ENCODE measurements at places on chromosomes 2 and 18. TPM values are rescaled to one million over a fixed set of nuclear protein-coding genes. Genes with fewer than 3 reads are reported as not detected.

DNA sequence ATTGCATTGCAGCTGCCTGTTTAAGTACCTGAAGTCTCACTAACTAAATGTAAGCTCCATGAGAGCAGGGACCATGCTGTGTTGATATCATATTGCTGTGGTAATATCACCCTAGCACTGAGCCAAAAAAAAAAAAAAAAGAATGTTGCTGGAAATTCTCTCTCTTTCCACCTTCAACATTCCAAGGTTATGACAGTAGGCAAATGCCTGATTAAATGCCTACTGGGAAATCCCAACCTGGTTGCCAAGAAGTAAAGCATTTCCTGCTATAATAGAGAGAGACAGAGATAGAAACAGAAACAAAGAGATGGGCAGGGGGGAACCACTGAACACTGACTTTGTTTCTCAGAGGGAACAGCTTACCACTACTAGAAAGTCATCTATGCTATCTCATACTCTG is 1604.2 kb downstream of the LRP1B start:
- DNase-seq: peak; percentile 61

Gene CCL20
- 0.88 TPM for total RNA-seq

DNA sequence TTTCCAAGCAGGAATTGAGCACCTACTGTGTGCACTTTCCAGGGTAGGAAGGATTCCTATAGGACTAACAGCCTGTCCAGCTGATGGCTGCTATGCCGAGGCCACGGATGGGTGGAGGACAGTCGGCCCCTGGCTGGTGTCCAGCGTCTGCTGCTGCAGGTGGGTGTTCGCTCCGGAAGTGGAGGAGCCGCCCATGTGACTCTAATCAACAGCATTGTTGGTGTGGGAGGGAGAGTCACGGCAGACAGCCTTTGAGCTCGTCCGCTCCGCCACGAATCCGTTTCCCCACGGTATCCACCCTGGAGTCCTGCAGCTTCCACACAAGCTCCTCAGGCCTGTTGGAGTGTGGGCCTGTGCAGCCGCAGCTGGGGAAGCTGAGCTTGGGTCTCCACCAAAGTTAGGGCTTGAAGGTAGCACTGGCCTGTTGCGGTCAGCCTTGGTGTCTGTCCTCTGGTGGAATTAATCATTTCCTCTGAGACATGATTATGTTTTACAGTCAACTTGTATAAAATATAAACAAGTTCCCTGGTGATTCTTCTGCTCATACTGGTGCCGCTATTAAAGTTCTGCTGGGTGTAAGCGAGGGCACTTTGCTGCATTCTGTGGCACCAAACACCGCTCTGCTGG is 185.9 kb upstream of the TPO start:
- no peak for DNase-seq

- DNase-seq: no peak
Measured at GRCh38 chr18:2466978-2467377, 104.3 kb downstream of the METTL4 start.

DNA sequence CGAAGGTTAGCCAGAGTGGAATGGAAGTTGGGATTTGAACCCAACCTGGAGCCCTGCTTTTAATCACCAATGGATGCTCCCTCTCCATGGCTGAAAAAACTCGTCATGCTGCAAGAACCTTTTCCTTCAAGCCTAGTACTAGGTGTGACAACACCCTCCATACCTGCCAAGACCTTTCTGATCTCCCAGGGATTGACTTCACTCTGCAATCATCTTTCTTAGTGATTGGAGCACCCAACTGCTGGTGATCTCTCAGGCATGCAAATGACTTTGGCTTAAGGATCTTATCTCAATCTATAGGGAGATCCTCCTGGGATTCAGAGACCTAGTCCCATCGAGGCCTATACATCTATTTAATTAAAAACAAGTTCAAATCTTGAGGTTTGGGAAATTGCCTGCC is 23.5 kb upstream of the ITGB6 start:
- no peak for DNase-seq

DNA sequence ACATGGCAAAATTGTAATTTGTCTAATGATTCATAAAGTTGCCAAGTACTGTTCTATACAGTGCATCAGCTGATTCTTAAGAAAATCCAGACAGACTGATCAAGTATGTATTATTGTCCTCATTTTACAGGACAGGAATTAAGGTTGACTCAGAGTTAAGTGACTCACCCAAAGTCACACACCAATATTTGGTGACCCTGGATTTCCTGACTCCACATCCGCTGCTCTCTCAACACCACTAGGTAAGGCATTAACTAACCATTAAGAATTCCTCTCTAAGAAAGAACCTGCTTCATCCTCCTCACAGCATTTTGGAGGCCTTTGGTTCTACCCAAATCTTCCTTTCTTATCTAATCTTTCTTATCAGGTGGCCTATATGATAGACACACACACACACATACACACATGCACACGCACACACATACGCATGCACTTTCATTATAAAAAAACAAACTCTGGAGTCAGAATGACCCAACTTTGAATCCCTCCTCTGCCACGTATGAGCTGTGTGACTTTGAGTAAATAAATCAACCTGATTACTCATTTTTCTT is 150.8 kb downstream of the ANKRD44 start:
- no peak for DNase-seq

Gene HOXD13
- total RNA-seq: not detected

GRCh38 chr2:63438181-63438580 is 150.1 kb downstream of the WDPCP start:
- DNase-seq: no peak

DNA sequence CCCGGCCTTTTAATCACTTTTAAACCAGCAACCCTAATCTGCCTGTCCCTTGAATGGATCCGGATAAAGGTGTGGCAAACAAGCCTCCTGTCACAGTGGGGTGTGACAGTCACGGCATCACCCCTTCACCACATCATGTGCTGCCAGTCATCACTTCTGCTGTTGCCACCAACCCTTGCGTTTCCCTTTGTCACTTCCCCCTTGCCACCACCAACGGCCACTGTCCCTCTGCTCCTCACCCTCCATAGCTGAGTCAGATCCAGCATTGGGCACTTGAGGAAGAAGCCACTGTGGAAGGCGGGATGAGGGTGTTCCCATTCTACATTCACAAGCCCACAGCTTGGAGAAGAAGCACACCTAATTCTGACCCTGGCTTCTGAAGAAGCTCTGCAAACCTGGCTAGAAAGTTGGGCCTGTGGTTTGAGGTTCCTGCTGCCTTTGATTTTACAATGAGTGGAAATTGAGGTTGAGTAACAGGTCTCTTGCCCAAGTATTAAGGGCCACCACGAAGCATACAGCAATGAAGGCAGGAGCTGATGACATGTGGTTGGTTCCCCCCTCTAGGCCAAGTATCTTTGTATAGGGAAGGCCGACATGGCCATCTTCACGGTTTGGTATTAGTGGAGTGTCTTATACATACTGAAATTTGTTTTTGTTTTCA is 22.9 kb upstream of the DARS1 start:
- DNase-seq: no peak

- no peak for DNase-seq
Measured at GRCh38 chr2:181275643-181276070, 181.5 kb upstream of the ITGA4 start.

DNA sequence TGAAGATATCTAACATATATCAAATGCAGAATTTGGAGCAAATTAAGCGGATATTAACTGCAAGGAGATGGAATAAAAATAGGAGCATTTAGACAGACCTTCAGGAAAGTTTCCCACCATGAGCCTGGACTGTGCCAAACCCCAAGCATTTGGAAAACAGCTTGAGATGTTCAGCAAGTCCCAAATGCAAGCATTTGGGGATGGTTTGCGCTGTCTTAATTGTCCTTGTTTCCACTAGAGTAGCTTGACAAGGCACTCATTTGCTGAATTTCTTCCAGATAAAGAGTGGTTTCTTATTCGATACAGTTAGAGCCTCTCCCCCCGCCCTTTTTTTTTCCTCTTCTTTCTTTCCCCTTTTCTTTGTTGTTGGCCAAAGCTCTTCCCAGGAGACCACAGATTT is 77.1 kb upstream of the CDC42EP3 start:
- no peak for DNase-seq

- peak; percentile 31 for DNase-seq
Measured at GRCh38 chr2:219836647-219837177, 209.3 kb downstream of the SLC4A3 start.

Gene ST8SIA5
- total RNA-seq: not detected

DNA sequence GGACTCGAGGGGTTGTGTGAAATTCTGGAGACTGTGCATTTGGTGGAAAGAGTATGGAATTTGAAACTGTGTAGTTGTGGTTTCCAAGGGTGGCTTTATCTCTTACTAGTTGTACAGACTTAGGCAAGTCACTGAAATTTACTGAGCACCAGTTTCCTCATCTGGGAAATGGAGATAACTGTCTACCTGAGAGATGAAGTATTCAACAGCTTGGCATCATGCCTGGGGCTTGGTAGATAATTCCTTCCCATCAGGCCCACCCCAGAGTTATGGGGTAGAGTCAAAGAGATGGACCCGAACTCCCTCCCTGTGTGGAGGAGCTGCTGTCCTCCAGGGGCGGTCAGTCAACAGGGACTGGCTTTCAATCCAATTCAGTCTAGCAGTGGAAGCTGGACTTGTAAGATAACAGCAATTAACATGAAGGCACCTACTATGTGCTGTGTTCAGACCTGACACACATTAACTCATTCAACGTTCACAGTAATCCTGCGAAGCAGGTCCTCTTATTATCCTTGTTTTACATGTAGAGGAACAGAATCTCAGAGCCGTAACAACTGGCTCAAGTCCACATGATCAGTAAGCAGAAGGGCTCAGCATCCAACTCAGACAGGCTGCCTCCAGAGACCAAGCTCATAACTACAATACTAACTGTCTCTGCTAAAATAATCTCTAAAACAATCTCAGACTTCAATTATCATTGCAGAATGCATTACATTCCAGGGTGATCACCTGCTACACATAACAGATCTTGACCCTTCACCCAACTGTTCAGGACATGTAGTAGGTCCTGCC is 432.1 kb downstream of the LPIN1 start:
- DNase-seq: no peak

DNA sequence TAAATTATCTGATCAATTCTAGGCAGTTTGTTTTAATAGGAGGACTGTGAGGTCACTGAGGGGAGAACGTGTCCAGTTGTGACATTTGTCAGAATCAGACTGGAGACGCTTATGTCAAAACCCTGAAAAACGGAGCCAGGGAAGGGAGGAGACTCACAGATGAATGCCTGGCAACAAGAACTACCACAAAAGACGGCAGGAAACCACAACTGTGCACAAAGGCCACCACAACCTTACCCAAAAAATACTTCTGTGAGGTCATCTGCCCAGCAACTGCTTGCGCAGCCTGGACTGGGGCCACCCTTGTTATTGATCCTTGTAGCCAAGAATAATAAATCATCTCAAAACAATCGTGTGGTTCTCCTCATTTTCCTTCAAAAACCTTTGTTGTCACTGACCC is 173.0 kb upstream of the ALKAL2 start:
- peak; percentile 9 for DNase-seq

DNA sequence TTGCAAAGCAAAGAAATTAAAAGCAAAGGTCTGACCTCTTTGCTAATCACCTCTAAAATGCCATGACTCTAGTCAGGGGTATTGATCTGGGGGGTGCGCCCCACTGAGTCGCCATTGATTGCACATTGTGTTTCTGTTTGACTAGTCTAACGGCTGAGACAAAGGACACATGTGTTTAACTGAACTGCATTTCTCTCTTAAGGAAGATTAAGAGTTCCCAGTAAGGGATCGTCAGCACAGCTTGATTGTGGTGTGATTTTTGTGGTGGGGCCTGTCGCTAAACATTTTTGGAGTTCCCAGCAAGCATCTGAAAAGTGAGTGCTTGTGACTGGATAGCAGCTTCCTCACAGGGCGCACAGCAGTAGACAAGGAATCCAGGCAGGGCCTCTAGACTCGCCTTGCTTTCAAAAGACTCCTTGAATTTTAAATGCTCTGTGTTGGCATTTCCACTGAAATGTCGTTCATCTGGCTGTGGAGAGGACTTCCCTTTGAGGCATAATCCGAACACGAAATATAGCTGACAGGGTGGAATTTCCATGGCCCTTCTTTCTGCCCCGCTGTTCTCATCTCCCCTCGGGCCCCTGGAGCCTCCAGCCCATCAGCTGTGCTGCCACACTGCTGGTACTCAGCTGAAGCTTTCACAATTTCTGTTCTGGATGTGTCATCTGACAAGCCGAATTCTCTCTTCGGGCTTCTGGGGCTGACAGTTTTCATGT is 126.3 kb downstream of the FAM168B start:
- no peak for DNase-seq

DNA sequence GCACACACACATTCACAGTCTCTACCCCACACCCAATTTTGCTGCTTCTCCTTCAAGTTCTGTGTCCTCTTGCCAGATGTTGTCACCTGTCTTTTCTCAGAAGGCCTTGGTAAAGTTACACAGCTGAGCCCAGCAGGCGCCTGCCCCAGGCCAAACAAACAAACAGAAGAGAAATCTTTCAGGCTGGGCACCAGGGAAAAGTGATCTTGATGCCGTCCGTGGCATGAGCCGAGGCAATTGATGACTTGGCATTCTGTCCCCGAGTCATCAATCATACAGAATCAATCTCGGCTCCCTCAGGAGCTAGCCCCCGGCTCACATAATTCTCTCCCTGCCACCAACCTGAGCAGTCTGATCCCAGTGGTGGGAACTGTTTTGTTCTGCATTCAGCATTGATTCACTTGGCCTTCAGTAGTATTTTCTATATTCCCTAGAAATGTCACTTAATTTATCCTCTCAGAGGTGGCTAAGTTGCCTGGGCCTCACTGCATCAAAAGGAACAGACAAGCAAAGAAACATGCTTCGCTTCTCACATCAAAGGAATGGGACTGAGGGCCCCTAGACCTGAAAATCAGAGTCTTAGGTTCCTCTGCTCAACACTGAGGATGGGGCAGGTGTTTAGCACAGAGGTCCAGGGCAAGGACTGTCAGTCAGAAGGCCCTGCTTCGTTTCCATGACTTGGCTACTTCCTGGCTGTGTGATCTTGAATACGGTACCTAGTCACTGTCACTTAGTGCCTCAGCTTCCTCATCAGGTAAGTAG is 278.8 kb upstream of the CELF4 start:
- no peak for DNase-seq

- DNase-seq: no peak
Measured at GRCh38 chr18:63206433-63207142, 113.0 kb downstream of the BCL2 start.
